Stimulated activated CD4-positive, alpha-beta T cell treated with anti-CD3 and anti-CD28 coated beads, Interleukin-15, amount 100 ng/mL, for 48 hours (primary cell): ENCODE measurements at places on chromosomes 3 and 15.

GRCh38 chr15:77874063-77874462, 203.4 kb downstream of the TBC1D2B start:
- DNase-seq: no peak

- DNase-seq: no peak
Measured at GRCh38 chr15:83324799-83325198, 40.3 kb upstream of the BNC1 start.

DNA sequence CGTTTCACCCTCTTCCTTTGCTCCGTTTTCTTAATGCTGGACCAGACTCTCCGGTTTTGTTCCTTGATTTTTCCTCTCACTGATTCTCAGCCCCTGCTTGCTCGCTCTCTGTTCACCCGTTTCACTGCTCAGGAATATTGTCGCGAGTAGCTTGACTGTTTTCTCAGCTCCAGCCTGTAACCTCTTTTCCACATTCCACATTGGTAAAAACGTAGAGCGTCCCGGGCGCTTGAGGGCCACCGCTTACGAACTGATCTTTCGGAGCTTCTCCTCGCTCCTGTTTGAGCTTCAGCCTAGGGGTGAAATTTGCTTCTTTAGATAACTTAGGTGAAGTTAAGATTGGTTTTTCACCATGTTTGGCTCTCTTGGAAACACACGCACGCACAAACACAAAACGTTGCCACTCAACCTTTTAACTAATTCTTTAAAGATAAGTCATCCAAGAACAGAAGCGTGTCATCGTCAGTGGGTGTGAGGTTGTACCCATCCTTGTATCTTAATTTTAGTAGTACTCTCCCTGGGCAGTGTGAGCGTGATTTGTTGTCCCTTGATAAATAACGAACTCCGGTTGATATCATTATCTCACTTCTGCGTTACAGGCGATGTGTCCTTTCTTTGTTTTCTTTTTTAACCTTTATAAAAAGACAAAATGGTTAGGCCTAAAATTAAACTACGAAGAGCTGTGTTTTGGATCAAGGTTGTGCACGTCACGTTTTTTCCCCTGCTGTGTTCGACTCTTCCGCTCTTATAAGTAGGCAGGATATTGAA, 1.0 kb downstream of the PAK2 start:
- peak; percentile 24 for DNase-seq

- DNase-seq: no peak
Measured at GRCh38 chr3:73418681-73419080, 206.1 kb downstream of the PDZRN3 start.

DNA sequence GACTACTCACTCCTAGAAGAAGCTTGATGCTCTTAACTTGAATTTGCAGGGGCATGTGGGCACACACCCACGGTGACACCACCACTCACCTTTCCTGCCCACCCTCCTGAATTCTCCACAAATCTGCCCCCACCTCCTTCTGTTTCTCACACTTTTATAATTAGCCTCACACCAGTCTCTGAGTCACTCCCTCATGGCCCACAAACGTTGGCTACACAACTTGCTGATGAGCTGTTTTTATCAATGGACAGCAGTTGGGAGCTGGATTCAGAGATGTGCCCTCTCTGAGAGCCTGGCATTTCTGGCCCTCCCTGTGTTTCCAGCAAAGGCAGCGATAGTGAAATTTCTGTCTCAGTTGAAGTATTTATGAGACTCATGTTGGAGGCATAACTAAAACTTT, 1.3 kb downstream of the COLQ start:
- no peak for DNase-seq

GRCh38 chr15:38690216-38690615, 125.6 kb upstream of the RASGRP1 start:
- no peak for DNase-seq

GRCh38 chr15:67061811-67062368, 3.5 kb upstream of the SMAD3 start:
- no peak for DNase-seq

GRCh38 chr15:70605606-70606410, 157.6 kb downstream of the UACA start:
- DNase-seq: no peak

DNA sequence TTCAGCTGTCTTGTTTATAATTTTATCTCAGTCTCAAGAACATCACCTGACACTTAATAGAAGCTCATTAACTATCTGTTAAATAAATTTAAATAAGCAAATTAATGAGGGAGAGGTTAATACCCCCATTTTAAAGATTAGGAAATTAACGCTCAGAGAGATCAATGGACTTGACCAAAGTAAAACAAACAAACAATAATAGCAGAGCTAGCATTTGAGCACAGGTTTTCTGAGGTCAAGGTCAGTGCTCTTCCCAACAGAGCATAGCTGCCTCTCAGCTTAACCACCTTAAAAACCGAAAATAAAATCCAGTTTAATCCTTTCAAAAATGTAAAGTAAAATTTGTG, 196.6 kb upstream of the BCL6 start:
- no peak for DNase-seq

DNA sequence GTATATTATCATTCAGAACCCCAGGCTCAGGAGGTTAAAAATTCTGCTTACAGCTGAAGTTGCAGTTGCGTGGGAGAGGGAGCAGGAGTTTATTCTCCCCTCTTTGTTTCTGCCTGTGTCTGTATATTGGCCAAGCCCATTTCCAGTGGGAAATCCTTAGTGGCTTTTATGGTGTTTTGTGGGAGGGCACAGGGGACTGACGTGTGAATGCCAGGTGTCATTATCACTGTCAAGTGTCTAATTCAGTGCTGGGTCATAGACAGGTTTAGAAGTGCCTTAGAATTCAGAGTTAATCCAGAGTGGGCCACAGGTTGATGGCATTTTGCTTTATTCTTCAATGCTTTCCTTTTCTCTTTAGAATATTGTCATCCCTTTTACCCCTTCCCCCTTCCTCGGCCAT, 33.4 kb downstream of the SLCO3A1 start:
- DNase-seq: no peak

DNA sequence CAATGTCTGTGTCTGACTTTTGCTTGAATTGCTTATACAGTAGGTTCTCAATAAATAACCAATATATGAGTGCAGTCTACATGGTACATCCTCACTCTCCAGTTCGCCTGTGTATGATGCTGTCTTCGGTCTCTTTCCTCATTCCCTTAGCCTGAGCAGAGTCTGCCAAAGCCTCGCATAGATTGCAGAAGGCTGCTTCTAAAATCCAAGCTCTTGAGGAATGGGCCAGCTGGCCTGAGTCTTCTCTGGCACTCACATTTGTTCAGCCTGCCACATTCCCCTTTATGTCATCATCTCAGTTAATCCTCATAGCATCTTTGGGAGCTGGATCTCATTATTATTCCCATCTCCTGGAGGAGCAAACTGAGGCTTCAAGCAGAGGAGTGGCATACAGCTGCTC, 27.2 kb upstream of the ADAMTS7 start:
- no peak for DNase-seq

DNA sequence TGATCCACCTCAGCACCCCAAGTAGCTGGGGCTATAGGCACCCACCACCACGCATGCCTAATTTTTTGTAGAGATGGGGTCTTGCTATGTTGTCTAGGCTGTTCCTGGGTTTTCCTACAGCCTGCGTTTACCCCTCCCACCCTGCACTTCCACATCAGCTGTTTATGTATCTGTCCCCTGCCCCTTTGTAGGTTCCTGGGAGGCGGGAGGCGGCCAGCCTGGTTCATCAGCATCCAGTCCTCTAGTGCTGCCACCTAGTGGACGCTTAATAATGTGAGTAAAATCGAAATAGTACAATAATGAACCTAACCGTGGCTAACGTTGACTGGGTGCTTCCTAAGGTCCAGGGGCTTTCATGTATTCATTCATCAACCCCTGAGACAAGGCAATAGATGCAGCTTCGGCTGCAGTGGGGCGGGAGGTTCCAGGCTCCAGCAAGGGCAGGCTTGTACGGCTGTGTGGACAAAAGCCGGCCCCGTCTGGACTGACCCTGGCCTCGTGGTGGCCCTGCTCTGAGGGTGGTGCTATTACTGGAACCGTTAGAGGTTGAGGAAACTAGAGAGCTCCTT, 1.2 kb upstream of the LCTL start:
- DNase-seq: no peak

DNA sequence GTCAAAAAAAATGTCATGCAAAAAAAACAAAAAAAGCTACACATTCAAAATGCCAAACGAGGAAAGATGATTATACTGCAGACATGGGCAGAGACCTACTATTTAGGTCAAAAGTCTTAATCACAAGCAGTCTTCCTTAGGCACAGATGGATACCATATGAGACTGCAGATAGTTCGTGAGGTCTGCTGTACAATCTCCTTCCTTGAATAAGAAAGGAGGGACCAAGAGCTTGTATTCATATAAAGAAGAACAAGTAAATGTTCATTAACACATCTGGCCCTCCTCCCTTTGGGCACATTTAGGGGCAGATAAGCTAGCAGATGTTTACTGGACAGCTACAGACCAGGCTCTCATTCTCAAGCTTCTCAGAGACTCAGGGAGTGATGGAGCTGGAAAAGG, 45.3 kb downstream of the ANXA2 start:
- DNase-seq: no peak

GRCh38 chr3:48918388-48919214, at the start of gene ARIH2:
Gene ARIH2 (plus strand): TSS chr3:48918842. CDS start chr3:48927559, 8,717 bp downstream.
- peak; percentile 85 for DNase-seq

DNA sequence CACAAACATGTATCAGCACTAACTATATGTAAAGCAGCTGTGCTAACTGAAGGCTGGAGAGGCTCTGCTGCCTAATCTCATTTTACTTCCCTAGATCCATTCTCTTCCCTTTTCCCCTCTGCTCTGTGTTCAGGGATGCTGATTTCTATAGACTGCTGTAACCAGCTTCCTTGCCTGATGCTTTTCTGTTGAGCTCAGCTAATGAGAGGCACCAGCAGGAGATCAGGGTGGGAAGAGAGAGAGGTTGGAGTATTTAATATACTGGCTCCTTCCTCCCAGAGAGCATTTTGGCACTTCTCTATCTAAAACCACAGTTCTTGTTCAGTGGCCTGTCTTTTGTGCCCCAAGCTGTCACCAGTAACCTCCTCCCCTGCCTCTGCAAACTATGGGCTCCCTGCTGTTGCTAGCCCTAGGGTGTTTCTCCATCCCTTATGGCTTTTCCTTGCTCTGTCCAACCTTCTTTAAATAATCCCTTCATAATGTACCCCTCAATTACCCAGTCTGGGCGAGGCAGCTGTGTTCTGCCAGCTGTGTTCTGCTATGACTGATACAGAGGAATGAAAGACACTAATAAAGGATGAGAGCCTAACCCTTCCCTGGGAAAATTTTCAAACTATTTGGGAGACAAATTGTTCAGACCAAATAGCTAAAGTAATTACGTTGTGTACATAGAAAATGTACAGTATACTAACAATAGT, 69.5 kb downstream of the CADPS start:
- no peak for DNase-seq

DNA sequence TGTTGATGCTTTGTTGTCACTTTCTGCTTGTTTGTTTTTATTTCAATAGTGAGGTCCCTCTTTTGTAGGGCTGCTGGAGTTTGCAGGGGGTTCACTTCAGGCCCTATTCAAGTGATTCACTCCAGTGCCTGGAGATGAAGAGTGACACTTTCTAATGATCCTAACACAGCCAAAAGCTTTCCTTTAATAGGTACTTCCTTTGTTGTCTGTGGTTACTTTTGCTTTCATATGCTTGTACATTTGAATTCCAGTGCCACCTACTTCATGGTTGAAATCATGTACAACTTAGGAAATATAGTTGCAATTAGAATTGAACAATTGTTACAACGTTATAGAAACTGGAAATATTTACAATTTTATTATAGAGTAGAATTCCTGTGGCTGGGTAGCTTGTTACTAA, 466.8 kb upstream of the EPHA3 start:
- no peak for DNase-seq
